ENCODE measurements at places on chromosomes 3 and 15.

GRCh38 chr15:77808075-77808474, 175.4 kb upstream of the LINGO1 start:
- DNase-seq, result no peak

GRCh38 chr15:101637919-101638318, 14.3 kb downstream of the TM2D3 start:
- no peak for DNase-seq

- no peak for DNase-seq
These were observed 7.7 kb downstream of the CCR5 start for GRCh38 chr3:46378426-46378942.

- DNase-seq, result peak; percentile 81
These were observed 18.7 kb downstream of the TMEM43 start for GRCh38 chr3:14143271-14144225.

DNA sequence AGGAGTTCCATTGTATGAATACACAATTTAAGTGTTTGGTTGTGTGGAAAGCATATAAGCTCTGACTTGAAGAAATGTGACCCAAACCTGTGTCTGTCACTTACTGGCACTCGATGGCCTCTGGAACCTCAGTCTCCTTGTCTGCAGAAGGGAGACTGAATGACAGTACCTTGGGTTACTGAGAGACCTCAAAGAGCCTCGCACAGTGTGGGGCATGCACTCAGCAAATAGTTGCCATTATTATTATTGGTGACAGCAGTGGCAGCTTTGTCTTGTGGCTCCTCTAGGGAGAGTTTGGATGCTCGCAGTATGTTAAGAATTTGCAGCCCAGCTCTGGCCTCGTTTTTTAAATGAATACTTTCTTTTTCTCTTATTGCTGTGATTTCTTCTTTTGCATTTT, 43.4 kb downstream of the EEFSEC start:
- no peak for DNase-seq
